Omental fat pad (tissue), 4 donors: ENCODE measurements at places on chromosomes 3 and 15.
A peak's percentile ranks its signal among the peaks of the same experiment; 100 is the strongest.

DNA sequence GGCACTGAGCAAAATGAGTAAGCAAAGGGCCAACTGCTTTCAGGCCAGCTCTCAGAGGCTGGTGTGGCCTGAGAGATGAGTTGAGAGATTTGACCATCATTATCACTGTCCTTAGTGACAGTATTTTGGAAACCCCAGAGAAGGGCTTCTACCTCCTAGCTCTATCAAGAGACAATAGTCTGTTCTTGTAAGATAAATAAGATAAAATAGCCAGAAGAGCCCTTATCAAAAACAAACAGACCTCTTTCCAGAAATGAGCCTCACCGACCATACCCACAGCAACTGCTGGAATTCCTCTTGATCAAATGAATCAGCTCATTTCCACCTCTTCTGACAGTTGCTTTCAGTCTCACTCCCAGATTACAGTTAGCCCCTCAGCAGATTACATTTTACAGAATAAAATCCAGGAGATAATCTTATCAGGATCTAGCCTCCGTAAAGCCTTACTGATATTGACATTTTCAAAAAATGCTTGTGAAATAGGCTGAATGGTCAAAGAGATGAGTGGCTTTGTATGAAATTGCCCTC, 4.5 kb downstream of the HDC start:
- DNase-seq, result no peak

GRCh38 chr3:130892759-130893375, 1.0 kb upstream of the ATP2C1 start:
- DNase-seq, result no peak

GRCh38 chr3:156626104-156626503, 48.3 kb upstream of the TIPARP start:
- DNase-seq, result no peak

DNA sequence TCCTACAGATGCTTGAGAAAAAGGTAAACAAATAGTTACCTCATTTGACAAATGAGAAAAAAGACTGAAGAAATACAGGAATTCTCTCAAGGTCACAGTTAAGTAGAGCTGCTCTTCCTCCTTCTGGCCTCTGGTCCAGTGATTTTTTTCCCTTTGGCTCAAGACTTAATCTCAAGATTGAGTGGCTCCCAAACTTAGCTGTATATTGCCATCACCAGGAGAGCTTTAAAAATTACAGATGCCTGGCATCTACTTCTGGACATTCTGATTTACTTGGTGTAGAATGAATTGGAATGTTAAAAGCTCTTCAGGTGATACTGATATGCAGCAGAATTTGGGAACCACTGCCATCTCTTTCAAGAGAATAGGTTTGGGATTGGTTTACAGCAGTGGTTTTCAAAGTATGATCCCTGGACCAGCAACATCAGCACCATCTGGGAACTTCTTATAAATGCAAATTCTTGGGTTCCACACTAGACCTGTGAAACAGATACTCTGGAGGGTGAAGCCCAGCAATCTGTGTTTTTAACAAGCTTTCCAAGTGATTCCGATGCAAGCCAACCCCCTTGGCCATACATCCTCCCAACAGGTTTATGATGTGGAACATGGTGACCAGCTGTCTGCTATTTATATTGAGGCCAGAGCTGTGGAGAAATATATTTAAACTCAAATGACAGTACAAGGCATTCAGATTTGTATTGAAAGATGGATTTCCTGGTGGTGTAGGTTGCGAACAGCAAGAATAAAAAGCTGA, 333.0 kb upstream of the RARB start:
- DNase-seq, result no peak

- DNase-seq, result no peak
Measured at GRCh38 chr3:151075869-151076562, 9.4 kb upstream of the MED12L start.

DNA sequence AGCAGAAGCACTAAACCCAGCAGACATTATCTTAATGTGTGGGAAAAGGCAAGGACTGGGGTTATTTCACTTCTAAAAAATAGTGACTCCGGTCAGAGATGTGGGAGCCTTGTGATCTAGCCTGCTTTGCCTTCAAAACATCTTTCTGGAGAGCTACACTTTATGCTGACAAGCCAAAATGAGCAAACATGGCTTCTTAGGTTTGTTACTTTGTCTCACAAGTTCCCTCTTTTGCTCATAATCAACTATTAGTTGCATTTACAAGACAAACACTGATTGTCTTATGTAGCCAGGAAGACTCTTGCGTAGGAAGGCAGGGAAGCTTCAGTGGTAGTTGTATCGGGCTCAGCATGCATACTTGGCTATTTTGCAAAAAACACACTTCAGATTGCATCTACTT, 129.2 kb downstream of the NUP210 start:
- no peak for DNase-seq

DNA sequence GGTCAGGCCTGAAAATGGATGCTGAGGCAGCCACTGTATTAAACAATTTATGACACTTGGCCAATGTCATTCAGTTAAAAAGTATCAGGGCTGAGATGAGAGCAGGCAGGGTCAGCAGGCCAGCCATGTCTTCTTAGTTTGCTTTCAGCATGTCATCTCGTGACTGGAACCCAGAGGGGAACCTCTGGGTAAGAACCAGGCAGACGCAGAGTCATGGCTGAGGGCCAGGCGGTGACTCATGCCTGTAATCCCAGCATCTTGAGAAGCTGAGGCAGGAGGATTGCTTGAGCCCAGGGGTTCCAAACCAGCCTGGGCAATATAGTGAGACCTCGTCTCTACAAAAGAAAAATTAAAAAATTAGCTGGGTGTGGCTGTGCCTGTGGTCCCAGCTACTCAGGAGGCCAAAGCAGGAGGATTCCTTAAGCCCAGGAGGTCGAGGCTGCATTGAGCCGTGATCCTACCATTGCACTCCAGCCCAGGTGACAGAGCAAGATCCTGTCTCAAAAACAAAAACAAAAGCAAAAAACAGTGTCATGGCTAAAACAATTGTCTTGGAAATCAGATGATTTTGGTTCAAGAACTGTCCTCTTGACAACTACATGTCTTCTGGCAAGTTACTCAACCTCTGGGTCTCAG, 11.7 kb downstream of the BCL2L10 start:
- peak; percentile 73 for DNase-seq

GRCh38 chr3:150787741-150788370, 24.9 kb upstream of the SIAH2 start:
- peak; percentile 73 for DNase-seq

GRCh38 chr15:67784090-67784781, 41.1 kb upstream of the SKOR1 start:
- no peak for DNase-seq

DNA sequence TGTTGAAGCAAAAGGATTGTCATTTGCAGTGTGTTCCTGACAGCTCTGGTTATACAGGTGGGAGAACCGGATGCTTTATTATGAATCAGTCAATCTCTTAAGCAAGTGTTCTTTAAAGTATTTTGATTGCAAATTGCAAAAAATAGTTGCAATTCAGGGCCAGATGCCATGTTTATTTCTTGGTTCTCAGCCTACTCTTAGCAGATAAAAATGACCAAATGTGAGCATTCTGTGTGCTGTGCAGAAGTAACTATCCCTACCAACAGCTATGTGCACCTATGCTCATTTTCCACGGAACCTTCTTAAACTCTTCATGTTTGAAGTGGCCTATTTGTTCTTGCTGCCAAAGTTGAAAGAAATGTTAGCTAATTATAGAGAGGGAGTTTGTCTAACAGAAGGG, 262.3 kb upstream of the RASGRP1 start:
- DNase-seq, result no peak

DNA sequence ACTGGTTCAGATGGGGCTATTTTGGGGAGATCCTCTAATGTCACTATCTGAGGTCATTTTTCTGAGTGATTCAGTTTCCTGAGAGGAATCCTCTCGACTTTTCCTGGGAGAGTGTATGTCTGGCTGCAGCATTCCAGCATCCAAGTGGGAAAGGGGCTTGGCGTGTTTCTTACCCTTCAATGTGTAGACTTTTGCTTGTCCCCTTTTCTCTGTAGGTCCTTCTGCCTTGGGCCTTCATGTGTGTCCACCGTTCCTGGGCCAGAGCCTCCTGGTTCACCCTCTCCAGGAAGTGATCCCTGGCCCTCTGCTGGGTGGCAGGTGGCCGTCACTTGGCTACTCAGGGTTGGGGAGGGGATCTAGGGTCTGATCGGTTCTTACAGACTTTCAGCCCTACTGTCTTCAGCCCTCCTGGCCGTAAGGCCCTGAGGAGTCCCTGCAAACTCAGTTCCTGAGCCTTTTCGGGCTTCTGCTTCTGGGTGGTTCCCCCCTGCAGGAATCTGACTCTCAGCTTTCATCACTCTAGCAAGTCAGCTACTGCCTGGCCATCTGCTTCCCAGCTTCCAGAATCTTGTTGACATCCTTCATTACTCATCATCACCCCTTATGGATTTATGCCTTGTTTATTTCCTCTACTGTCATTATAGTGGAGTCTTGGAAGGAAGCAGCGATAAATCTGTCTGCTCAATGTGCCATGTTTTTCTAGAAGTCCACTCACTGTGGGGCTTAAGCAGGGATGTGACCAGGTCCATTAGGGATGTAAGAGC, 36.5 kb downstream of the GOLGA6L10 start:
- DNase-seq, result no peak

DNA sequence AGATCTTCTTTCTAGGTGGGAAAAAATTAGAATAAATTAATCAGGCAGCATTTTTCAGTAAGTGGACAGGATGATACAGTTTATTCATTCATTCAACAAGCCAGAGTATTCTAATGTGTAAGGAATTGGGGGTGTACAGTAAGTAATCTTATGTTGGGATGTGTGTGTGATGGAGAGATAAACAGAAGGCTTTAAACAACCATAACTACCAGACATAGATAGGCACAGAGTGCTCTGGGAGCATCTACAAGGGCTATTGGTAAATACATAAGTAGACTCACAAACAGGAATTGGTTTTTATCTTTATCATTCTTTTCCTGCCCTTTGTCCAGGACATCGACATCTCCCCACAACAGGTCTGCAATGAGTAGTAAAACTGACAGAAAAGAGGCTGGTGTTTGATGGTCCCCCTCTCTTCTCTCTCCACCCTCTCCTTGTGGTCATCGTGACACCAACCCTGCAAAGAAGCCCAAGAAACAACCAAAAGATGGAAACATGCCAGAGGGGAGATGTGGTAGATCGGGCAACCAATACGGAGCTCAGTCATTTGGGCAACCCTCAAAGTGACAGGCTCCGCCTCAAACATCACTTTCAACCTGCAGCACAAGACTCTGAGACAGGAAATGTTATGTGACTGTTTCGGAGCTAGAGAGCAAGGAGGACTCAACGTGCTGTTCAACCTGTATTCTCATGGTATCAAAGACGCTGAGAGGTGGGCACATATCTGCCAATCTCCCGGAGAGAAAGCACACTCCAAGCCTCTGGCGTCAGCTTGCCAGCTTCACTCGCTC, 28.7 kb upstream of the B3GNT5 start:
- DNase-seq, result no peak

GRCh38 chr15:36903195-36903594, 197.2 kb downstream of the MEIS2 start:
- DNase-seq, result no peak

DNA sequence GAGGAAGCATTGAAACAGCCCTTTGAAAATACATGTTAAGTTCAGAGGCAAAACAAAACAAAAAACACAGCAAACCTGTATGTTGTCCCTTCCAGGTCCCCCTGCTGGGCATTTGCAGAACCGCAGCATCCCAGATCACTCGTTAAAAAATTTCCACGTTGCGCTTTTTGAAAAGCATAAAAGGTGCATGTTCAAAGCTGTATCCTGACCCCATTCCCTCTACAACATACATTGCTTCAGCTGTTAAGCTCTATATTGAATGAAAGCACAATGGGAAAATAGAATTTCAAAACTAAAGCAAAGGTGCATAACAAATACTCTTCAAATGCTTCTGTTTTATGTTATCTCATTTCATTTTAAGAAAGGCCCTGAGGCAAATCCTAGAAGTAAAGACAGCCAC, 328.3 kb downstream of the THSD4 start:
- peak; percentile 79 for DNase-seq

GRCh38 chr3:195699860-195700259, 20.9 kb upstream of the MUC20 start:
- no peak for DNase-seq

- DNase-seq, result no peak
Measured at GRCh38 chr15:68403161-68403941, 28.6 kb downstream of the ITGA11 start.

GRCh38 chr3:31985831-31986230, 4.3 kb downstream of the ZNF860 start:
- DNase-seq, result no peak

DNA sequence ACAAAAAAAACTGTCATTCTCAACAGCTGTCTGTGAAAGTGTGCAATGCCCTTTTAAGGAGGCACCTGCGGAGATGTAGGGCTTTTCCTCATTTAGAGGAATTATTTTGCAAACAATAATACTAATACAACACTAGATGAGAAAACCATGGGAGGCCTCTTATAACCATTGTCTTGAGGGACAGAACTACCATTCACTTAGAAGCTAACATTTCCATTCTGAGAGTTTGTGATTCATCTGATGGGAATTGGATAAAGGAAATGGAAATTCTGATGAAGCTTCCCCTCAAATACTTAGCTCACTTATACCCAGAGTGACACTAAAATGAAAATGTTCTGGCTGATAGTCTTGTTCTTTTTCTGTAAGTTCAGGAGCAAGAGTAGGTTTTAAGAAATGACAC, 147.7 kb downstream of the CADPS start:
- no peak for DNase-seq

DNA sequence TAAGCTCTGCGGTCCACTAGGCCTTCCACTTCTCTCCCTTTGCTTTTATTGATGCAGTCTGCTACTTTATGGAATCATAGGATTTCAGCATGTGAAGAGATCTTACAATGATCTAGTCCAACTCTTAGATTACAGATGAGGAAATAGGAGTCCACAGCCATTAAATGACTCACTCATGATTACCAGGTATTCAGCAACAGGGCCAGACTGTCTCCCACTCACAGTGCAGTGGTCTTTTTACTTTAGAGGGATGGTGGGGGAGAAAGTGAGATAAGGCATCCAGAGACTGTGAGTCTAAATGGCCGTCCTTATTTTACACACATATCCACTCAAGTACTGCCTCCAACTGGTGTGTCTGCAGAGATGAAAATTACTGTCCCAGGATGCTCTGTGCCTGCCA, 88.5 kb upstream of the SKOR1 start:
- no peak for DNase-seq

DNA sequence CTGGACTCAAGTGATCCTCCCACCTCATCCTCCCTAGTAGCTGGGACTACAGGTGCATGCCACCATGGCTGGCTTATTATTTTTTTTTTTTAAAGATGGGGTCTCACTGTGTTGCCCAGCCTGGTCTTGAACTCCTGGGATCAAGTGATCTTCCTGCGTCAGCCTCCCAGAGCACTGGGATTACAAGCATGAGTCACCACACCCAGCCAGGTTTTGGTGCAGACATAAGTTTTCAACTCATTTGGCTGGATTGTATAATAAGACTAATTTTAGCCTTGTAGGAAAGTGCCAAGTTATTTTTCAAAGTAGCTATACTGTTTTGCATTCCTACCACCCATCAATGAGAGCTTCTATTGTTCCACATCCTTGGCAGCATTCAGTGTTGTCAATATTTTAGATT, 32.1 kb downstream of the BUB1B start:
- DNase-seq, result no peak

- no peak for DNase-seq
Measured at GRCh38 chr15:70701891-70702568, 61.3 kb downstream of the UACA start.
